GM18507 (cell line): ENCODE measurements at places on chromosomes 1 and 21.

DNA sequence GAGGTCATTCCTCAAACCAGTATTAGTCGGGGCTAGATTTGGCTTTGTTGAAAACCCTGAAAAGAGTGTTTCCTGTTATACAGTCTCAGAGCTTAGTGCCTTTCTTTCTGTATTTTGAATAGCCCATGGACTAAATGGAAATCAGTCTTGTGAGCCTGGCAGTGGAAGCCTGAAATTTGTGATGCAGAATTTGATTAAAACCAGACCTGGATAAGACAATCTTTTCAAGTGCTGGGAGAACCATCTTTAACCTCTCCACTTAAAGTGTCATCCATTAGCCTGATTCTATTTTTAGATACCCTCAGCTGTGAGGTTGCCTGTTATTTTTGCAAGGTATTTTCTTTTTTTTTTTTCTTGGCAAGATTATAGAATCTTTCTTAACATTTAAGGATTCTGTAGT, 19.5 kb downstream of the ACTN2 start:
- no peak for DNase-seq

- DNase-seq = no peak
These were observed 13.8 kb upstream of the LDLRAP1 start for GRCh38 chr1:25529518-25530185.

GRCh38 chr1:1614204-1614953, 921 bp upstream of the MIB2 start:
- no peak for DNase-seq

GRCh38 chr1:172537827-172538391, 5.0 kb downstream of the SUCO start:
- no peak for DNase-seq

GRCh38 chr1:56688522-56689026, 43.5 kb downstream of the PRKAA2 start:
- DNase-seq = no peak

- DNase-seq = no peak
These were observed 912 bp upstream of the SIPA1L2 start for GRCh38 chr1:232630894-232631195.

DNA sequence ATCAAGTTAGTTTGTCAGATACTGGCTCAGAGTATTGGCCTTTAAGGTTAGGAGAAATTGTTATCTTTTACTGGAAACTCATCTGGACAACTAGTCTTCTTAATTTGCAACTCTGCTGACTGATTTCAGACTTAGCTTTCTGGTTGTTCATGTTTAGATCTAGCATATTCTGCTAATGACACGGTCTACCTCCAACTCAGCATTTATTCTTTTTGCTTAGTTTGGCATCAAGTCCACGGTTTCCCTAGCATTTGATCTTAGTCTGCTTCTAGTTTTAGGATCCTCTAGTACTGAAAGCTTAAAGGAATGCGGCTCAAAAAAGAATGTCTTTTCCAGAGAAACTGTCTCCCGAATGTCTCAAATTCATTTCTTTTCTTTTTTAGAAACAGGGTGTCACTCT, 75.6 kb upstream of the SLFNL1 start:
- no peak for DNase-seq

GRCh38 chr1:241963722-241964121, 6.2 kb downstream of the BECN2 start:
- no peak for DNase-seq

GRCh38 chr1:201849372-201850052, 20.6 kb downstream of the IPO9 start:
- DNase-seq = no peak

GRCh38 chr1:100039591-100039990, 69.8 kb downstream of the SLC35A3 start:
- DNase-seq = no peak

GRCh38 chr1:63022319-63022718, 238.4 kb downstream of the ATG4C start:
- DNase-seq = no peak

DNA sequence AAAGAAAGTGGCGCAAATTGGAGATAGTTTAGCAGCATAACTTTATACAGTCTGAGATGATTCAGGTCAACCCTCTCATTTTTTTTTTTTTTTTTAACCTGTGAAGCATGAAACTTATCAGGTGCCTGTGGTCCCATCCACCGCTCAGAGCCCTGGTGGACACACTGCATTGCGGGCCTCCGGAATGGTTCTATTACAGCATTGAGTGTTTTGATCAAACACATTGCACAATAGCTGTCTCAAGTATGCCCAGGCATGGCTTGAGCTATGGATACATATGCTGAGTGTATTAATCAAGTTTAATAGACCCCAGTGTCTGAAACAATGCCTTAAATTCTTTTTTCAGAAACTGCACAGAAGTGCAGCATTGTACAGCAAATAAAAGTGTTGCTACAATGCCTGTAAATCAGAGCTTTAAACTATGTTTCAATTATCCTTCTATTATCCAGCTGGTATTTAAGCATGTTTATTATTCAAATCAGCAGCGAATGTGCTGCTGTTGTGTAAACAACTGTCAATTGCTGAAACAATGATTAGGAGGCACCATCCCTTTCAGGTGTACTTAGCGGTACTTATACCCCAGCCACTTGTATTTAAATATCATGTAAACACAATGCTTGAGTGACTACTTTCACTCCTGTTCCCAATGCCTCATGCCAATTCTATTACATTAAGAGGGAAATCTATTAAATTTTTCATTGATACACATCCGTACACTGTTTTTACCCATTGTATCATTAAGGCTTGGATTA, 456.6 kb downstream of the RPS6KC1 start:
- DNase-seq = no peak

- DNase-seq = no peak
These were observed 171.9 kb downstream of the IGSF21 start for GRCh38 chr1:18279351-18280074.

- no peak for DNase-seq
These were observed 90.8 kb upstream of the TMPRSS2 start for GRCh38 chr21:41598561-41599431.

GRCh38 chr1:1013922-1014648, 788 bp downstream of the ISG15 start:
- DNase-seq = no peak

- no peak for DNase-seq
These were observed 45.0 kb upstream of the ETS2 start for GRCh38 chr21:38760762-38761155.

- no peak for DNase-seq
These were observed 5.2 kb downstream of the OLIG1 start for GRCh38 chr21:33075128-33075527.

- no peak for DNase-seq
These were observed 208 bp upstream of the BARHL2 start for GRCh38 chr1:90717356-90717664.

DNA sequence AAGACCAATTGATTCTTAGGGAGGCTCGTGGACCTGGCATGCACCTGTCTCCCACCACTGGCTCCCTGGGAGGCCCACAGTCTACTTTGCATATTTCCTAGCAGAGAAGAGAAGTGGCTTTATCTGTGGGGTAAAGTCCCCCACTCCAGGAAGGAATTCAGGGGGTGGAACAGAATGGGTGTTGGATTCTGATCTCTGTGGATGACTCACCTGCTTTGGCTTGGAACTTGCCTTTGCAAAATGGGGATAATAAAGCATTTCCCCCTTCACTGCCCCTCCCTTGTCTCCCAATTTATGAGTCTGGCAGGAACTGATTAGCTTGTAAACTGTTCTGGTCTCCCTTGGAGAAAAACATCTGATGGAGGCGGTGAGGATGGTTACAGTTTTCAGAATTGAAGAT, 21.2 kb upstream of the OTUD3 start:
- no peak for DNase-seq

- DNase-seq = no peak
These were observed 48.7 kb upstream of the COL18A1 start for GRCh38 chr21:45356251-45356650.

GRCh38 chr1:8388732-8389562, 71.0 kb downstream of the SLC45A1 start:
- no peak for DNase-seq

DNA sequence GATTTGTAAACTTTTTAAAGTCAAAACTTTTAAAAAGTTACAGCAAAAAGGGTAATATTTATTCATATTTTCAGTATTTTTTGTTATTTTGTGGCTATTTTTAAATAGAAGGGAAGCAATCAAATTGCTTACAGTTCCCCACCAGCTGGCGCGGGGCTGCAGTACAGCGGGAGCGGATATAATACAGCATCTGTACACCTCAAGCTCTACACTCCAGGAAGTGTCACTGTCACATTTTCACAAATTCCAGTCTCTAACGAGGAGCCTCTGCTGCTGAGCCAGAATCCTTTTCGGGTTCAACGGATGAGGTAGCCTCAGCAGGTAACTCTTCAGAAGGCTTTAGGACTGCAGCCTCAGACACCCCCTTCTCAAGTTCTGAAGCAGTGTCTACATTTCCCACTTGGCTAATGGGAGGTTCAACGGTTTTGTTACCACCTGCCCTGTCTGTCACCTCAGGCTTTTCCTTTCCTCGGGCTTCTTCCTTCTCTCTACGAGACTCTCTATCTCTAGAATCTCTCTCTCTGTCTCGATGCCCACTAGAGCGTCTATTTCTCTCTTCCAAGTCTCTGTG, 11.7 kb downstream of the SOD1 start:
- DNase-seq = no peak

DNA sequence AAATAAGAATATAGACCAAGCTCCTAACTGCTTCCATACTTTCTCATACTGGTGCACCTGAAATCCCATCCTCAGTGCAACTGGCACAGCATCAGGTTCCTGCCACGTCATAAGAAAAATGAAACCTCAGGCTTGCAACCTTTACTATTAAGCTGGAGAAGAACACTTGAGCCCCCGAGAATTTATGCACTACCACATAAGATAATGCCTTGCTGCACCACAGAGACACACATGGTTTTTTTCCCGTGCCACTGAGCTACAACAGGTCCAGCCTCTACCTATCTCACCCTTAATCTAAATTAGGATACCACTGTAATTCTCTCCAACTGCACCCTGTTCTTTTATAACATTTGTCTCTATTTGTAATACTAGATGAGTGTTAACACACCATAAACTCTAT, 174.5 kb downstream of the DENND1B start:
- DNase-seq = no peak
